Femur (tissue), 1 donor: ENCODE measurements at places on chromosomes 6 and 20.

GRCh38 chr6:74780831-74781230 lies 425.0 kb downstream of the COL12A1 start:
- no peak for DNase-seq

- no peak for DNase-seq
These were observed 60.0 kb downstream of the MKKS start for GRCh38 chr20:10374036-10374435.

DNA sequence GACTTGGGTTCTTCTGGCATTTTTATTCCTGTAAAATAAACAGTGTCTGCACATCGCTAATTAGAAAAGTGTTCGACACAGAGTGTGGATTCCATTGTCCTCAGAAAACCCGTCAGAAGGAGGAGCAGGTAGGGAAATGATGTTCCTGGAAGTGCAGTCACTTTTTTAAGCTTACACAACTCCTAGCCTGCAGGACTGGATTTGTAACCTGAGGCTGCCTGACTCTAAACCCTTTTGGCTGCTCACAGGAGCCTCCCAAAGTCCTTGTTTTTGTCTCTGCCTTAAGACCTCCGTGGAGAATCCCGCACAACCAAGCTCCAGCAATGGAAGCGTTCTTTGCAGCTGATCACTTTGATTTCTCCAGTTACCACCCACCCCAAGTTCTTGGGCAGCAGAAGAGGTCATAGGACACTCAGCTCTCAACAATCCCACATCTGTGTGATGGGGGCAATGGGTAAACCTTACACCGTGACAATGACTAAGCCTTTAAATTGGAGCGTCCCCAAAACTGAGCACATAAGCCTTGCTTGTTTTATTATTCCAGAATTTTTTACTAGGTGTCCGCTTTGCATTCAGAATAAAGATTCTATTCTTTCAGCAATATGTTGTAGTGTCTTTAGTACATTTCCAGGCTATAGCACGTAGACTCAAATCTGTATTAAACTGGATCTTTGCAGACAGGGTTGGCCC lies 227.9 kb downstream of the TBXT start:
- no peak for DNase-seq

- no peak for DNase-seq
These were observed 37.0 kb downstream of the NDUFAF5 start for GRCh38 chr20:13821876-13822275.

- DNase-seq, result no peak
These were observed 72.2 kb downstream of the SLC22A3 start for GRCh38 chr6:160420253-160420968.

DNA sequence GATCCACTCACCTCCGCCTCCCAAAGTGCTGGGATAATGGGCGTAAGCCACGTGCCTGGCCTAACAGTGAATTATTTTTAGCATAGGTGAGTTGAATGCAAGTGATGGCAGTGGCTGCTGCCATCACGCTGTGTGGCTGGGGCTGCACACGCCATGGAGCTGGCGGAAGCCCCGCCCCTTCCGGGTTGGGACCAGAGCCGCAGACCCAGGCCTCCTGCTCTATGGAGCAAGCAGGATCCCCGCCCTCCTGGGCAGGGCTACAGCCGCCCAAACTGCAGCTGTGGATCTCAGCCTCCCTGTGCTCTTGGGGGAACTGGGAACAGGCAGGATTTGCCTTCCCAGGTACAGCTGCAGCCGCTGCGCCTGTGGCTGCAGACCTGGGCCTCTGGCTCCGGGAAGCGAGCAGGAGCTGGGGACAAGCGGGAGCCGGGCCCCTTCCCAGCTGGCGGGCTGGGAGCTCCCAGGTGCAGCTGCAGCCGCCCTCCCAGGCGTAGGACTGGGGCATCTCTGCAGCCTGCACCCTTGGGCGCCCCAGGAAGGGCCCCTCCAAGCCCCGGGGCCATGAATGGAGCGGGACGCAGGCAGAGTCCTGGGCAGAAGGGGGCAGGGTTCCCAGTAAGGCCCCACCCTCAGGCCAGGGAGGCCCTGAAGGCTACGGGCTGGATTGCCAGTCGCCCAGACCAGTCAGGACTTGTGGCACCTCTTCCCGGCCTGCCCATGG lies 30.9 kb upstream of the SLA2 start:
- no peak for DNase-seq

GRCh38 chr6:31529329-31530150 lies 778 bp downstream of the MCCD1 start:
- peak; percentile 46 for DNase-seq

DNA sequence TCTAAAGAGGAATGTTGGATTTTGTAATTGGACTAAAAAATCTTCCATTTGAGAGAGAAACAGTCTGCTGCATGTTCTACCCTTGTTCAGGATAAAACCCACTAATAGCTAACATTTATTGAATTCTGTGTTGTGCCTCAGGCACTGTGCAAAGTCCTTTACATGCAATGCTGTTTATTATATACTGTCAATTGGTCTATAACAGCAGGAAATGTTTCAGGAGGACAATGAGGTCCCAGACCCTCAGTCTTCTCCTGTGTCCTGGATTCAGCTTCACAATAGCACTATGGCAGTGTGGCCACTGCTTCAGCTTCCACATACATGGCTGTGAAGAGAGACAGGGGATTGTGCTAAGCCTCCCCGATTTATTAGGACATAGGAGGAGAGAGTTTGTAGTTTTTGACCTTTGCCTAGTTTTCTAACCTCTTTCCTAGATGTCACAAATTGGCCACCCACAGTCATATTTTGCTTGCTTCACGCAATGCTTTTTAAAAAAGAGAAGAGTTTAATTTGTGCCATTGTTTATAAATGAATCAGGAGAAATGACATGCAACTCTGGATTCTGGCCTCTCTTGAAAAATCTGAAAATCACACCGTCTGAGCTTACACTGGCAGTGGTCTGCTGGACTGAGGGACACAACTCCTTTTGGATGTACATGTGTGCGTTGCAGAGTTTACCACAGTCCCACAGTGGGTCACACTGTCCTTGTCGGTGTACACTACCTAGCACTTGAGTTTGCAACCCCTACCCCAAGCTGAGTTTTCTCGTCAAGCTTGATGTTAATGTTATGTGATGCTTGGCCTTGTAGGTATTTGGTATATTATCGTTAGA lies 11.3 kb downstream of the PTPN1 start:
- DNase-seq, result no peak

DNA sequence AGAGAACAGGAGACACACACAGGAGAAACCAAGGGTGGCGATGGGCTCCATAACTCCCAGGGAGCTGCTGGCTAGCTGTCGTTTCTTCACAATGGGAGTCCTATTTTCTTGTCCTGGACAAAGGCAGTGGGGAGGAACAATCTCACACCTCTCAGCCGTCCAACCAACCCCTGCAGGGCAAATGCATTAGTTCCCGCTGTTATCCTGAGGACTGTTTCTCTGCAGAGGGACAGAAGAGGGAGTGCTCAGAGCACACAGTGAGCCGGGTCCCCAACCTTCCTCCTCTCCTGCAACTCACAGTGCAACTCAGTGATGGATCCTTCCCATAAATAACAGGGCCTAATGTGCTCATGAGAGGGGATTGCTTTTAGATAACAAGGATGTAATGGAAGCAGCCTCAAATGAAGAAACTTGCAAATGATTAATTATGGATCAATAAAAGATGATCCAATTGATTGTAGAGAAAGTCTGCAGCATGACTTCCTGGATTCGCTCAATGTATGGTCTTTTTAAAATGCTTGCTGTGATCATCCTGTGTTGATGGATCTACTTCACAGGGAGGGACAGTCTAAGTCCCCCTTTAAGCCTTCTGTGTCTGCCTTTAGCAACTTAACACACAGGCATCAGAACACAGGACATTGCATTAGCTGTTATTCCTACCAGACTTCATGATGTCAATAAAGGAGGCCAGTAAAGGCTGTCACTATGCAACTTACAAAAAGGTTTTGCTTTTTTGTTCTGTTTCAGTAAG lies 453.4 kb upstream of the AGPAT4 start:
- DNase-seq, result no peak

GRCh38 chr6:101394936-101395335 lies 1.4 kb downstream of the GRIK2 start:
- DNase-seq, result no peak

DNA sequence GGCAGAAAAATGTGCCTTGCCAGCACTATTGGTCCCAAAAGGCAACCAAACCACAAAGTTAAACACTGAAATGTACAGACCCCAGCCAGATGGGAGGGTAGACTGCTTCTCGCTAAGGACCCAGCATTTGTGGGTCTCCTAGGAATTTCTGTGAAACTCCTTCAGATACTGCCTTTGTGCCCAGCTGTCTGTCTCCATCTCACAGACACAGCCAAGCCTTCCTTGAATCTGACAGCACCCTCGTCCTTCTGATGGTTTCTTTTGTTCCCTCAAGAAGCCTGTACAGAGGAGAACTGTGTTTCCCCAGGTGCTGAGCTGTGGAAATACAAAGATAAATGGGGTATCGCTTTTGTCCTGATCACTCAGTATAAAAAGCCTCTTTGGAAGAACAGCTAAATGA lies 254.0 kb upstream of the TAB2 start:
- no peak for DNase-seq

GRCh38 chr6:134735461-134735860 lies 214.4 kb downstream of the ALDH8A1 start:
- DNase-seq, result no peak

DNA sequence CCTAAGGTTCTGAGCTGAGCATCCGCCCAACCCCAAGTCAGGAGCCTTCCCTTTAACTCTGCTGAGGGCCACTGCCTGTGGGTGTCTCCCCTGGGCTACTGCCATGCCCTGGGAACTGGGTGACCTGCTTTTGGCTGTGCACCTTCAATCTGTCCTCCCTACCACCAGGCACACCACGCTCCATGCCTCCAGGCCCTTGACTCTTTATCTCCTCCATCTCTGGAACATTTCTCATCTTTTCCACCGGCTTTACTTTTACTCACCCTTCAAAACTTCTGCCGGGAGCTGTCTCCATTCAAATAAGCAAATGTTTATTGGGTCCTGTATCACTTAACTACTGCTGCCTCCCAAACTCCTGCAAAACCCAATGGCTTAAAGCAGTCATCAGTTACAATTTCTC lies 83.3 kb upstream of the NHSL1 start:
- no peak for DNase-seq

- DNase-seq, result no peak
These were observed 68.2 kb downstream of the PHACTR3 start for GRCh38 chr20:59672576-59672975.

DNA sequence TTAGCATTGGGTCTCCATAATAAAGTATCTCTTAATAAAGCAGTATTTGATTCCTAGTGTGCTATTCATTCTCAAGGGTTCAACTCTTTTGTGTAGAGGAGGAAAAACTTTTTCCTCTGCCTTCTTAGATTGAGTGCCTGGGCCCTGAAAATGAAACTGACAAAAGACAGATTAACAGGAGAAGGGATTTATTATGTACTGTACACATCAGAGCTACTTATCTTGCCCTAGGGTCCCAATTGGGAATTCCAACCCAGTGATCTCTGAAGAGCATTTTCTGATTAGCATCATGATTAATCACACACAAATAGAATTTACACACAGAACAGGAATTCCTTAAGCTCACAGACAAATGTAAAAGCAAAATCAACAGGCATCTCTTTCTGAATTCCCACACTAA lies 128.9 kb downstream of the CD164 start:
- no peak for DNase-seq

- no peak for DNase-seq
These were observed 28.6 kb downstream of the SLC23A2 start for GRCh38 chr20:4972506-4973251.

GRCh38 chr20:62997417-62998035 lies 9.2 kb downstream of the BHLHE23 start:
- no peak for DNase-seq

DNA sequence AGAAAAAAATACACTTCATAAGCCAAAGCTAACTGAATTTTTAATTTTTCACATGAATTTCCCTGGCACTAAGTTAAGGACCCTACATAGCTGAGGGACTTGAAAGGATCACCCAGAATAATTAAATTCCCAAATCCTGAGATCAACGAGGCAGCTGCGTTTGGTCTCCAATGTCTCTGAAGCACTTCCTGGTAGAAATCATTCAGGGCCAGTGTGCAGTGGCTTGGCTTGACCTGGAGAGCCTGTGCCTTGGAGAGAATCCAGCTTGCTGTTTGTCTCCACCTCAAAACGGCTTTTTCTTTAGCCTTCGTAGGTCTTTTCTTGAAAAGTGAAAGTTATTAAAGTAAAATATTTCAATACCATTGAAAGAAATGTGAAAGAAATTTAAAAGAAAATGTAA lies 92.4 kb downstream of the SMOC2 start:
- DNase-seq, result peak; percentile 51

DNA sequence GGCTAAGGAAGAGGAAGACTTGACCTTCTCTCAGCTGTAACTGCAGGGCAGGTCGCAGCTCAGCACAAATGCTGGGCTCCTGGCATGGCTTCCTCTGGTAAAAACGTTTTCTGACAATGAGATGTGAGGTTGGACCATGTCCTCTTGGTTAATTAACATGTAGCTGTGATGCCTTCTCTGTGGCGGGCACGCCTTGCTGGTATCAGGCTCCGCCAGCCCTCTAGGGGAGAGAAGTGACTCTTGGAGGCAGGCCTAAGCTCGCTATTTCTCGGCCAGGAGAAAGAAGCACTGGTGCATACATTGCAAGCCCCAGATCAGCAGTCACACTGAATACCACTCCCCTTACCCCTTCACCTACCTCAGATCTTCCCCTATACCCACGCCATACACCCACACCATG lies 65.0 kb downstream of the QRSL1 start:
- DNase-seq, result no peak

- DNase-seq, result no peak
These were observed 494.0 kb downstream of the ADGRB3 start for GRCh38 chr6:69129046-69129445.

DNA sequence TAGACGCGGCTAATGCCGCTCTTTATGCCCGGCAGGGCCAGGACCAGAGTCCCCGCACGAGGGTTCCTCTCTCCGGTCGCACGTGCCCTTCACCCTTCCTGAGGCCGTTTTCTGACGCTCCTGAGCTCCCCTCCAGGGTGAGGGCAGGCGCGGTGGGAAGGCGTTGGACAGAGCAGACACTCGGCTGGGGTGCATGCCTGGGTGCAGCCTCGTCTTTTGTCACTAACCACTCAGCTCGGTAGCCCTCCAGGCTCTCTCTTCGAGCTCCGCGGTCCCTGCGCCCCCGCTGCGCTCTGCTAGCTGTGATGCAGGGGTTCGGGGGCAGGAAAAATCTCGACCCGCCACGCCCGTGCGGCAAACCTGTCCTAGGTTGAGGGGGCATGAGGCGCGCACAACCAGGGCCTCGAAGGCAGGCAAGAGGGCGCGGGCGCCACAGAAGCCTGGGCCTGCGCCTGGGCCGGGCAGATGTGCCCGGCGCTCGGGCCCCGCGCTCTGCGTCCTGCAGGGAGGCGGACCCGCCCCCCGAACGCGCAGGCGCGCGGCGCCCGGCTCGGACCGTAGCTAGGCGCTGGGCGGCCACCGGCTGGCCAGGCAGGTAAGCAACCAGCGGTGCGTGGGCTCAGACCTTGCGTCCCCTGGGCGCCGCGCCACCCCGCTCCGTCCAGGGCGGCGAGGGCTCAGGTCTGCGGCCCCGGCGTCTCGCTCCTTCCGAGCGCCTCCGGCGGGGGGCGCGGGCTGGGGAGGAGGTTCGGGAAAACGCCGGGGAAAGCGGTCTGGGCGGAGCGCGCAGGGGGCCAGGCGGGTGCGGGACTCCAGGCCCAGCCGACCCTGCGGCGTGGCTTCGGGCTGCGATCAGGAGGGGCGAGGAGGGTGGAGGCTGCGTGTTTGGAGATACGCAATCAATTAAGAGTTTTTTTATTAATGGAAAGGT lies at the start of gene L3MBTL1:
TSS of gene L3MBTL1 (plus strand) at position 548 of the 931 bp plus-strand sequence. CDS start 5,807 bp downstream, outside the sequence.
- DNase-seq, result peak; percentile 55

- no peak for DNase-seq
These were observed 283.0 kb upstream of the NOX3 start for GRCh38 chr6:155738602-155739105.
